GM23248 (cell line): ENCODE measurements at places on chromosomes 12 and 14. TPM values are rescaled to one million over a fixed set of nuclear protein-coding genes. Genes with fewer than 3 reads are reported as not detected.

ANKRD13A gene
- 237 and 241 TPM in 2 replicates for total RNA-seq

WSB2 gene
- 134 and 162 TPM in 2 replicates for total RNA-seq

NKX2-1 gene
- not detected in 2 replicates for total RNA-seq

FRMD6 gene
- total RNA-seq = 795 and 861 TPM in 2 replicates

CACNA2D4 gene
- total RNA-seq = under 0.01 TPM in 1 of 2 replicates, not detected in the other

TSHR gene
- total RNA-seq = not detected in 2 replicates

MYO1H gene
- not detected in 2 replicates for total RNA-seq

FIGNL2 gene
- total RNA-seq = 0.32 and 0.76 TPM in 2 replicates
